ENCODE measurements at places on chromosomes 12 and 14.

GRCh38 chr14:104333646-104334423, 195.4 kb downstream of the KIF26A start:
- no peak for DNase-seq
- no peaks in the 10 kb centered on the region for H3K36me3 ChIP-seq
- no peak overlapping the region for H3K4me3 ChIP-seq

DNA sequence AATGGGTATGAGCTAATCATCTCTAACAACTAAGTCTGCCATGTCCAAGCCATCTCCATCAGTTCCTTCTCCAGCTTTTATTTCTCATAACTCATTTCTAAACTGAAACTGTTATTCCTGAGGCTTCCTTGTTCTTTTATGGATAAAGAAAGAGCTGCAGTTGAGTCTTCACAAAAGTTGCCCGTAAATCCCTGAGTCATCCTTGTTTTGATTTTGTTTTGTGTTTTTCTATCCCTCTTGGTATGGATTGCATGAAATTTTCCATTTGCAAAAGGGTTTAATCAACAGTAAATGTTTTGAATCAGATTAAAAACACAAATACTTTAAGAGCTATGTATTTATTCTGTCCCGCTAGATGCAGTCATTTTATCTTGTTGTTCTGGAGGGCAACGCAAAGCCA, 290.6 kb downstream of the EGLN3 start:
- H3K36me3 ChIP-seq = no peaks in the 10 kb centered on the region
- H3K4me1 ChIP-seq = no peaks in the 10 kb centered on the region
- H3K27me3 ChIP-seq = no peaks in the 10 kb centered on the region
- DNase-seq = no peak

DNA sequence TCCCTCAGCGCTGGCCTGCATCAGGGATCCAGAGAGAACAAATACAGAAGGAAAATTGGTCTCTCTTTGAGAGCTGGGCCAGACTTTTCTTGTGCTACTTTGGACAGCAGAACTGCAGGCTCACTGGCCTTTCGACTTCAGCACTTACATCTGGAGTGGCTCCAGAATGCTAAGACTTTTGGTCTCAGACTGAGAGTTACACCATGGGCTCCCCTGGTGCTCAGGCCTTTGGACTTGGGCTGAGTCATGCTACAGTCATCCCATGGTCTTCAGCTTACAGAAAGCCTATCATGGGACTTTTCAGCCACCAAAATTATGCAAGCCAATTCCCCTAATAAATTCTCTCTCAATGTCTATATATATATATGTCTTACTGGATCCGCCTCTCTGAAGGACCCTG, 9.0 kb upstream of the CD163 start:
- H3K4me3 ChIP-seq = no peak overlapping the region
- no peak for DNase-seq
- H3K27ac ChIP-seq = no peak overlapping the region
- no peaks in the 10 kb centered on the region for H3K27me3 ChIP-seq

- H3K4me3 ChIP-seq = no peak overlapping the region
- no peaks in the 10 kb centered on the region for H3K27me3 ChIP-seq
- no peak overlapping the region for H3K27ac ChIP-seq
- H3K36me3 ChIP-seq = no peaks in the 10 kb centered on the region
These were observed 101.2 kb upstream of the STXBP6 start for GRCh38 chr14:25150934-25151790.

DNA sequence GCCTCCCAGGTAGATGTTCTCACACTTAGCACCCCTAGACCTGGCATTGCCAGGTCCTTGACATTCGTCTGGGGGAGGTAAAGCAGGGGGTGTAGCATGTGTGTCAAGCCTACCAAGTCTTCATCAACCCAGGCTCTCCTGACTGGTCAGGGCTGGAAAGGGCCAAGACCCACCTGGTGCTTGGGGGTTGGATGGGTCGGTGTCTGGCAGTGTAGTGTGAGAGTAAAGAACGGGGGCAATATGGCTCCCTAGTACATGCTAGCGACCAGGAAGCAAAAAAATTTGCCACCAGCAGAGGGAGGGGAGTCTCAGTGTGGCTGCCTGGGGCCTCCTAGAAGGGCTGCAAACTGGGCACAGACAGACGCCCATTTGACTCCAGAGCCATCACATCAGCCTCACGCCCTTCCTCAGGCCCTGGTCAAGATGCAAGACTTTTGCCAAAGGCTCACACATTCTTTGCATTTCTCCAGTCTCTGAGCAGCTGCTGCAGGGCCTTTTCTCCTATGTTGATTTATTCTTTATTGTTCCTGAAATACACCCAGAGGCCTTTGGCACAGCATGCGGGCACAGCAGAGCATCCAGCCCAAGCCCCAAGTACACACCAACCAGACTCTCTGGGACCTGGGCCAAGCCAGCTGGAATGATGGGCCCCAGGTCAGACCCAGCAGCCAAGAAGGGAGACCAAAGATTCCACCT, 38.3 kb upstream of the PNMA1 start:
- H3K36me3 ChIP-seq = no peaks in the 10 kb centered on the region
- H3K27ac ChIP-seq = peak overlapping the region; percentile 39
- H3K4me1 ChIP-seq = peaks cover 42% of the 10 kb centered on the region
- H3K4me3 ChIP-seq = no peak overlapping the region

DNA sequence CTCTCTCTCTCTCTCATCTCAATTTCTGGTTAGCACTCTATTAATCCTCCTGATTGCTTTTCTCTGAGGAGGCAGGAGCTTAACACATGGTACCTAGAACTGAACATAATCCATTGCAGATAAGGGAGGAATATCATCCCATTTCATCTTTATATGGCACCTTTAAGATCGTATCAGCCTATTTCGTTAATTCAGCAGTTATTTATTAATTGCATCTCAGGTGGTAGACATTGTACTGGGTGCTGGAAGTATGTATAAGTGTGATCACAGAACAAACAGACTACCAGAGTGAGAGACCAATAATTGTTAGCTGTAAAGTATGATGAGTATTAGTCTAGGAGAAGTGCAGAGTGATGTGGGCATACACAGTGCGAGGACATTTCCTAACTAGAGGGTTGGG, 39.0 kb downstream of the AKAP6 start:
- H3K27me3 ChIP-seq = no peaks in the 10 kb centered on the region
- H3K27ac ChIP-seq = no peak overlapping the region
- no peaks in the 10 kb centered on the region for H3K36me3 ChIP-seq

DNA sequence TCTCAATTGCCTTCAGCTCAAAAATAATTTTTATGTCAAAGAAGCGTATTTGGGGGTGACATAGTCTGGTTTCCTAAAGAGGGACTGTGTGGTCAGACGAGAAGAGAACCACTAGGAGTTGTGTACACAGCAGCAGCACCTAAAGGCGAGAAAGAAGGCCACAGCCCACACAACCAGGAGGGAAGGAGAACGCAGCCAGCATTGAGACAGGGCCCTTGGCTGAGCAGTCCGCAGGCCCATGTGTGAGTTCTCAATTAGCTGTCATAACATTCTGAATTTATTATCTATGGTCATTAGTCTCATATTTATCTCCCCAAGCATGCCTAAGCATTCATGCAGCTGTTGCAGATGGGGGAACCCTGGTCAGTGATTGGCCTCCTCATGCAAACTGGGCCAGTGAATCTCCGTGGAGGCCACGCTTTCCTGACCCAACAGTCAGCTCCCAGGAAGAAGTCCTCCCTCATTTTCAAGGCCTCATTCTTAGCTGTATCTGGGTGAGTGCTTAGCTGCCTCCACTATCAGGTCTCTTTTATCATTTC, 81.2 kb upstream of the ATF7IP start:
- H3K36me3 ChIP-seq = no peaks in the 10 kb centered on the region
- no peak overlapping the region for H3K27ac ChIP-seq

- H3K4me1 ChIP-seq = no peaks in the 10 kb centered on the region
- H3K27ac ChIP-seq = no peak overlapping the region
- no peak for DNase-seq
- no peak overlapping the region for H3K4me3 ChIP-seq
- no peaks in the 10 kb centered on the region for H3K36me3 ChIP-seq
These were observed 793.6 kb downstream of the GALC start for GRCh38 chr14:87199381-87199780.

GRCh38 chr14:32009976-32010581, 67.0 kb upstream of the ARHGAP5 start:
- no peak overlapping the region for H3K27ac ChIP-seq
- H3K27me3 ChIP-seq = no peaks in the 10 kb centered on the region
- no peak overlapping the region for H3K4me3 ChIP-seq
- no peaks in the 10 kb centered on the region for H3K4me1 ChIP-seq

Measured in pancreas (tissue), 10 donors.